ENCODE measurements at places on chromosomes 7 and 10. TPM values are rescaled to one million over a fixed set of nuclear protein-coding genes. Genes with fewer than 3 reads are reported as not detected.

Gene PRXL2A
- 0.77 TPM for total RNA-seq

Gene ZNF365
- total RNA-seq: 0.94 TPM

Gene PPP1R9A
- total RNA-seq: 0.60 TPM

Gene PTF1A
- not detected for total RNA-seq

Gene ADCY1
- 3.2 TPM for total RNA-seq

Gene PIK3CG
- total RNA-seq: not detected

Gene RBAK
- 6.0 TPM for total RNA-seq

Gene ANXA8
- 0.52 TPM for total RNA-seq

Gene PROSER2
- 1.2 TPM for total RNA-seq

Gene SNX13
- total RNA-seq: 37.7 TPM

Gene ENKUR
- total RNA-seq: 0.16 TPM

Gene SCIN
- not detected for total RNA-seq

Gene RBM28
- total RNA-seq: 9.0 TPM

Gene HGF
- 59.0 TPM for total RNA-seq

Gene CROT
- 15.3 TPM for total RNA-seq

Gene IL15RA
- 5.3 TPM for total RNA-seq

Gene PIP
- total RNA-seq: not detected

Gene GHITM
- 153 TPM for total RNA-seq

Gene KLLN
- total RNA-seq: 0.47 TPM

Gene HMX3
- total RNA-seq: 0.16 TPM

Gene CHST3
- total RNA-seq: 16.9 TPM

Gene CYP2C8
- under 0.01 TPM for total RNA-seq

Gene LIPK
- total RNA-seq: not detected

Gene SEMA3E
- total RNA-seq: 0.79 TPM

Gene MEIG1
- total RNA-seq: 0.52 TPM

Gene PTPN20
- 0.09 TPM for total RNA-seq

Gene MNX1
- total RNA-seq: not detected

Data from bronchial smooth muscle cell (primary cell).